ENCODE measurements at places on chromosomes 2 and 18. TPM values are rescaled to one million over a fixed set of nuclear protein-coding genes. Genes with fewer than 3 reads are reported as not detected.

DNA sequence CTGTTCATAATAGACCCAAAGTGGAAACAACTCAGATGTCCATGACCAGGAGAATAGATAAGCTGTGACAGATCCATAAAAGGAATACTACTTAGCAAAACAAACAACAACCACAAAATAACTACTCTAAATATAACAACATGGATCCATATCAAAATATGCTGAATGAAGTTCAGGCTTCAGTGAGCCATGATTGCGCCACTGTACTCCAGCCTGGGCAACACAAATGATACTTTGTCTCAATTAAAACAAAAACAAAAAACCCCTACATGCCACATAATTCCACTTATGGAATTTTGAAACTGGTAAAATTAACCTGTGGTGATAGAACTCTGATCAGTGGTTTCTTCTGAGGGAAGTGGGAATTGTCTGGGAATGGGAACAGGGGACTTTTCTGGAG, 11.2 kb upstream of the MYO3B start:
- DNase-seq = no peak

DNA sequence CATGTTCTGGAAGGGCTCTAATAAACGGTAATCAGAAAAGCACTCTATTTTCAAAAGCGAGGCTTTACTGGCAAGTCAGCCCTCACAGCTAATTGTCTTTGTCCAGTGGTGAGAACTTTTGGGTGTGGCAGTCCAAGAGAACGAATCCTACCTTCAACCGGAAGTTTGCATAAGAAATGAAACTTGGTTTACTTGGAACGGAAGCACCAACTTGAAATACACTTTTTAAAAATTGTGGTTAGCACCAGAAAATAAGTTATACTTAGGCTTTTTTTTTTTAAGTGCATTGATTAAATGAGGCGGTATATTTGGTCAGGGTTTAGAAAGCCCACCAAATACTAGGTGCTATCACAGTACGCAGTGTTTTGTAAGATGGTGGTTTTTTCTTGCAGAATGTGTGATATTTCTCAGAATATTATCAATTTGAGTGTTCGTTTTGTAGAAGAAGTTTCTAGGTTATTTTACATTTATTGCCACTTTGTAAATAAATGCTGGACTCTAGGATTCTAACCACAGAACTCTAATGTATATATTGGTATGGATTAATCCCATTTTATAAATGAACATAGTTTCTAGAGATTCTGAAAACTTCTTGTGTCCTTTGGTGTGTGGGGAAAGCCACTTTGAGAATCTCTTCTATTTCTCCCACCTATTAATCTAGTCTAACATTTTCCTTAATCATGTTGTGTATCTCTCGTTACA, 1.2 kb downstream of the MYL12A start:
- no peak for DNase-seq

- no peak for DNase-seq
Observed at GRCh38 chr2:74863802-74864248, 29.9 kb downstream of the HK2 start.

UGT1A8 gene
- total RNA-seq = not detected

All from right cardiac atrium (tissue), 5 donors.